ENCODE measurements at places on chromosomes 3 and 15. TPM values are rescaled to one million over a fixed set of nuclear protein-coding genes. Genes with fewer than 3 reads are reported as not detected.
A peak's percentile ranks its signal among the peaks of the same experiment; 100 is the strongest.

DNA sequence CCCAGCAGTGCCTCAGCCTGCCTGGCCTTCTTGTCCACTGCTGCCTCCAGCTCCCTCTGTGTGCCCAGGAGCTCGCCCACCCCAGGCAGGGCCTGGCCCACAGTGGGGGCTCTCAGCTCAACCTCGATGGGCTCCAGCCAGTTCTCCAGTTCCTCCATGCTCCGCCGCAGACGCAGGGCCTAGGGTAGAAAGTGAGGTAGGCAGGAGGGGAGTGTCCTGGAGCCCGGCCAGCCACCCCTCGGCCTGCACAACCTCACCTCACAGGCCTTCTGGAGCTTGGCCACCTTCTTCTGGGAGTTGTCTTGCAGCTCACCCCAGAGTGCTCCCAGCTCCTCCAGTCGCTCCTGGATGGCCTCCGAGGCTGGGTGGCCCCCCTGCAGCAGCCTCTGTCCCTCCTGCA is 18.7 kb downstream of the PLA2G4B start:
- no peak for DNase-seq

GRCh38 chr15:34059476-34059875 is 20.5 kb upstream of the AVEN start:
- DNase-seq = no peak

The RAD51 gene
- 77.0 TPM for total RNA-seq

The SORD gene
- 27.9 TPM for total RNA-seq

The RASGRF1 gene
- not detected for total RNA-seq

The SKOR1 gene
- total RNA-seq = 0.09 TPM

GRCh38 chr3:156456771-156457224 is 98.1 kb downstream of the SSR3 start:
- DNase-seq = no peak

GRCh38 chr15:94882071-94882712 is 650.8 kb downstream of the MCTP2 start:
- DNase-seq = no peak

The CLRN1 gene
- not detected for total RNA-seq

DNA sequence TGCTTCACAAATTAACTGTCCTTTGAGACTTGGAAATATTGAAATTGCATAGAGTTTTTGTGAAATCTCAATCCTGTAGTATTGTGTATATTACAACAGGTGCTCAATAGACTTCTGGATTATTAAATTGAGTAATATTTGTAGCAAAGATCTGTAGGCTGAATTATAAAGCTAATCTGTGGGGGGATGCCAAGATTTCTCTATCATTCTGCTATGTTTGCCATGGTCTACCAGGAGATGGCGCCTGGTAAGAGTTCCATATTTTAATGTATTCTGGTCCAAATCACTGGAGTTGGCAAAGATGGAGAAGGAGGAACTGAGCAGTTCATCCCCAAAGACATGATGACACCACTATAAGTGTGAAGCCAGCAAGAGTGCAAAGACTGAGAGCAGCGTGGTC is 340.9 kb upstream of the TPRG1 start:
- DNase-seq = peak; percentile 15

The PLA2G4D gene
- total RNA-seq = not detected

- no peak for DNase-seq
Observed at GRCh38 chr3:122989856-122990575, 37.5 kb downstream of the SEMA5B start.

GRCh38 chr3:105493305-105493892 is 126.7 kb downstream of the ALCAM start:
- no peak for DNase-seq

The FBLN2 gene
- 13.7 TPM for total RNA-seq

- DNase-seq = no peak
Observed at GRCh38 chr3:190989218-190989617, 126.7 kb upstream of the GMNC start.

DNA sequence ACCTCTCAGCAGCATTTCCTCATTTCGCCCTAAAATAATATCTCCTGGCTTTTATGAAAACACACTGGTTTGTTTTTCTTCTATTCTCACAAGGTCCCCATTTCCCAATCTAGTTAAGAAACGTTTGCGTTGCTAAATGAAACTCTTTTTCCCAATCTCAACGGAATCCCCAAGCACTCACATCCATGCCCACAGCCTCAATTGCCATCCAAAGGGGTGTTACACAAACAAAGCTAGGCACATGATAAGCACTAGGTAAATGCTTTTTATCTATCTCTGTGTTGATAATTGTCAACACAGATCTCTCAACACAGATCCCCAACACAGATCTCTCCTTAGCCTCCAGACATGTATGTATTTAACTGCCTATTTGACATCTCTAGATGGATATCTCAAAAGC is 35.2 kb upstream of the TF start:
- no peak for DNase-seq

GRCh38 chr3:194521510-194522260 is 34.9 kb upstream of the ATP13A3 start:
- DNase-seq = no peak

The LAMB2 gene
- not detected for total RNA-seq

Measured in activated CD8-positive, alpha-beta T cell treated with anti-CD3 and anti-CD28 coated beads for 36 hours (primary cell).